Activated CD4-positive, alpha-beta T cell treated with anti-CD3 and anti-CD28 coated beads, Interleukin-2, amount 10 ng/mL, durations not matched to agents 24 days and 14 days (primary cell): ENCODE measurements at places on chromosomes 7 and 10.
A peak's percentile ranks its signal among the peaks of the same experiment; 100 is the strongest.

DNA sequence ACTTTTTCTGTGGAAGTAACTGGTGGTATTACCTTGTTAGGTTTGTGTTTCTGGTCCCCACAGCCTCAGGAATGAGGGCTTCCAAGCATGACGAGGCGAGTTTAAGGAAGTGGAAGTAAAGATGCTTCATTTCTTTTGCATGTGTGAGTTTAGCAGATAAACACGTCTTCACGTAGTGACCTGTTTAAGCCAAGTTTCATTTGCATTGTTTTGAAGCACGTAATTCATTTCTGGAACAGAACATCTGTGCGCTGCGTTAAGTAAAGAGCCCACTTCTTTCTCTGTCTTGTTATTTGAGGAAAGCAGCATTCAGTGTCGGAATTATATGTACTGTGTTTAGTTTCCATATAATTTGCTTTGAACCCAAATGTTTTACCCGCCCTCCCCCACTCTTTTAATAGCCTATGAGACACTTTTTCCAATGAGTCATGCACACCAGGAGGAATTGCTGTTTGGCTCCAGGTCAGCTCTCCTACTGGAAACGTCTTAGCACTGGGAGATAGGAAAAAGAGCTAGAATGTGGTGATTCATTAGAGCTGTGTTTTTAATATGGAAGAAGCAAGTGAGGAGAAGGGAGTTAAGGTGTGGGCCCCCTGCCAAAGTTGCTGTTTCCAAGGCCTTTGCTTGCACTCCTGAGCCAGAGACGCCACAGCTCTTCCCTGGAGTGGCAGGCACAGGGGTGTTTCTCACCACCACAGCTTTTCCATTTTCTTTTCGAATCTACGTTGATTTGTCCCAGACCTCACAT, 36.7 kb downstream of the BTBD16 start:
- no peak for DNase-seq

- DNase-seq = peak; percentile 91
Measured at GRCh38 chr7:130896898-130897514, 163.0 kb upstream of the KLF14 start.

DNA sequence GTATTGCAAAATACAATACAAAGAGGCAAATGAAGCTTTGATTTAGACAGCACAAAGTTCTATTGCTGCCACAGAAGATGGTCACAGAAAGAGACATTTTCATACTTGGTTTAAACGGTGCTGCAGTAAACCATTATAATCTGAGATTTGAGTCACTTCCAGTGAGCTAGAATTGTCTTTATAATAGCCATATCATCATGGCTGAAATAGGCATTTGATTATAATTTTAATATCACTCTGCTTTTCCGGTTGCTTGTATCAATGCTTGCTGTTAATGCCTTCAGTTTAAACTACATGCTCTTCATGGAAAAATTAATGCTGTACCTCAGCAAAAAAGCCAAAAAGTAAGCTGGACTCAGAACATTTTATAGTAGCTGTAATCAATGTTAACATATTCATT, 48.5 kb downstream of the CPEB3 start:
- DNase-seq = no peak

DNA sequence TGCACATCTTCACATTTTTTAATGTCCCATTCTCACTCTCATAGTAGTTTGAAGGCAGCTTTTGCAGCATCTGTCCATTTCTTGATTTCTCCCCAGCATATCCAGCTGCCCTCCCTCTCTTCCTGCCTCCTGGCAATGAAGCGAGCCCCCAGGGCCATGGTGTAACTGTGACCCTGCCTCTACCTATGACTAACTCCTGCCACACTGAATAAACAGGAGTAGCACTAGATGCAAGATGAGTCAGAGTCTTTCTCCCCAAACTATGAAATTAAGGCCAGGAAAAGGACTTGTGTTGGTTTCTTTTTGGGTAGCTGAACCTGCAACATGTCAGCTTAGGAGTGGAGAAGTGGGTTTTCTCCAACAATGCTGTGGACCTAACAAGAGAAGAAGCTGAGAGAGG, 329.0 kb downstream of the RNLS start:
- peak; percentile 52 for DNase-seq

GRCh38 chr10:86064931-86065662, 301.5 kb downstream of the GRID1 start:
- no peak for DNase-seq

- no peak for DNase-seq
Measured at GRCh38 chr10:132765435-132765834, 20.5 kb downstream of the NKX6-2 start.

DNA sequence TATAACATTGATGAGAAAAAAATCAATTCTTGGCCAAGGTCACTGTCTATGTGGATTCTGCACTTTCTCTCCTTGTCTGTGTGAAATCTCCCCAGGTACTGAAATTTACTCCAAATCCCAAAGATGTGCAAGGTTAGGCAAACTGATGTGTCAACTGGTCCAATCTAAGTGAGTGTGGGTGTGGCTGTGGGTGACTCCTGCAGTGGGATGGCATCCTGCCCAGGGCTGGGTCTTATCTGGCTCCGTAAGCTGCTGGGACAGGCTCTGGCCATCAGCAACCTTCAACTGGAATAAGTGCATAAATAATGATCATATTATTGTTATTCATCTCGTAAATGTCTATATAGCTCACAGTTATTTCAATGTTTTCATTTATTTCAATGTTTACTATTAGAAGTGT, 79.3 kb downstream of the JCAD start:
- no peak for DNase-seq

DNA sequence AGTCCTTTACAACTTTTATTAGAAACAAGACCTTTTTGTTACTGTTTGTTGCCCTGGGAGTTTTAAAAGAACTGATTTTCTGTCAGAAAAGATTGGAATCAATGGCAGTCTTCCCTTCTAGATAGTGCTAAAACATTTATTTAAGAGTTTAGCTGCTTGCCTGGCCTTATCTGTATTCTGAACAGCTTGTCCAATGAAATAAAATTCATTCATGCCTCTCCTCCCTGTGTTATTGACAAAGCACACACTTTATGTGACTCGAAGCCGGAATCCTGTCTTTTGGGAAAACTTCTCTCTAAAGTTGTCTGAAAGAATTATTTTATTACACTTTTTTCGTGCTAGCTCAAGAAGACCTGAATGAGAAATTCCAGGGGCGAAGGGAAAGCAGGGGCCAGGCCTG, 992.5 kb downstream of the TYW1 start:
- DNase-seq = no peak

GRCh38 chr10:97020452-97021400, 165.0 kb downstream of the SLIT1 start:
- no peak for DNase-seq

GRCh38 chr7:30452280-30452930, 26.2 kb downstream of the NOD1 start:
- no peak for DNase-seq

GRCh38 chr7:107708956-107709355, 35.0 kb upstream of the CBLL1 start:
- DNase-seq = no peak

DNA sequence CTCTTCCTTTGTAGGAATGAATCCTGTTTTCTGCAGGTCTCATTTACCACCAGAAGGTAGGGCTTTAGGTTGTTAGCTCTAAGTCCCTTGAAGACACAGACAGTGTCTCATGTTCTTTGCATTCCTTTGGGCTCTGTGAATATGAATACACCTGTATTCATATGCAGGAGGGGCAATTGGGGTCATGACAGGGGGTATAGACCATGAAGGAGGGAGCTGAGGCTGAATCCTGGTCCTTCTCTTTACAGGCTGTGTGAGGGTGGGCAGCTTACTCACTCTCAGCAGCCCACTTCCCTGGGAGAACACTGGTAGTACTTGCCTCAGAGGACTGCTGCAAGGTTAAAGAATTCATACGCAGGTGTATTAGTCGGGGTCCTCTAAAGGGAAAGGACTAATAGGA, 267.2 kb upstream of the MGMT start:
- DNase-seq = no peak

DNA sequence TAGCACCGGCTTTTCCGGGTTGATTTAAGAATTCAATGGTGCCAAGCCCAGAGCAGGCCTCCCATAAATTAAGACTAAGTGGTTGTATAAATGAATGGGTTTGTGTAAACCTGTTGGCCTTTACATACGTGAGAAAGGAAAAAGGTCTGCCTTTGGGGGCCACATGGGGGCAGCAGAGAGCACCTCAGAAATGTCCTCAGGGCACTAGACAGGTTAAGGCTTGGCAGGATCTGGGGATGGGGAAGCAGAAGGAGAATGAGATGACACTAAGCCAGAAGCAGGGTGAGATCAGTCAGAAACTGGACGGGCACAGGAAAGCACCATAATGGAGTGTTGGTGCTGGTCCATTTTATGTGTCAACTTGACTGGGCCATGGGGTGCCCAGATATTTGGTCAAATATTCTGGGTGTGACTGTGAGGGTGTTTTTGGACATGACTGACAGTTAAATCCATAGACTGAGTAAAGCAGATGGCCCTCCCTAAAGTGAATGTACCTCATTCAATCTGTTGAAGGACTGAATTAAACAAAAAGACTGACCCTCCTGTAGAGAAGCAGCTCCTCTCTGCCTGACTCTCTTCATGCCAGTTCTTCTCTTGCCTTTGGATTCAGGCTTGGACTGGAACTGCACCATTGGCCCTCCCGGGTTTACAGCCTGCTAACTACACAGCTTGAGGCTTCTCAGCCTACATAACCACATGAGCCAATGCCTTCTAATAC, 58.9 kb downstream of the FRMPD2 start:
- peak; percentile 80 for DNase-seq

GRCh38 chr7:3336042-3336665, 35.1 kb downstream of the SDK1 start:
- no peak for DNase-seq

DNA sequence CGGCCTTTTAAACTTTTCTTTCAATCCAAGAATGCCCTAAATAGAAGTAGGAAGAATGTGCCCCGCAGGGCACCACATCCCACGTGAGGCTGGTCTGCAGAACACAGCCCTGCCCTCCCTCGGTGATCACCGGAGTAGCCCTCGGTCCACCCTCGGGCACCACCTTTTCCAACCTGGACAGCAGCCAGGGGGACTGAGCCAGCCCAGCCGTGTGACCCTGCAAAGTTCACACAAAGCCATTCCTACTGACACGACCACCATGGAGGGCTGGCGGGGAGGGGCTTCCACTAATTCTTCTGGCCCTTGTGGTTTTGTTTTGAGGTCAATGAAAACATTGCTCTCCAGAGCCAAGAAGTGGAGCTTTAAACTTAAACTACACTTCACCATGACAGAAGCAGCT, 132.2 kb downstream of the TCERG1L start:
- DNase-seq = no peak

GRCh38 chr7:7491044-7491443, 44.6 kb downstream of the COL28A1 start:
- DNase-seq = no peak

DNA sequence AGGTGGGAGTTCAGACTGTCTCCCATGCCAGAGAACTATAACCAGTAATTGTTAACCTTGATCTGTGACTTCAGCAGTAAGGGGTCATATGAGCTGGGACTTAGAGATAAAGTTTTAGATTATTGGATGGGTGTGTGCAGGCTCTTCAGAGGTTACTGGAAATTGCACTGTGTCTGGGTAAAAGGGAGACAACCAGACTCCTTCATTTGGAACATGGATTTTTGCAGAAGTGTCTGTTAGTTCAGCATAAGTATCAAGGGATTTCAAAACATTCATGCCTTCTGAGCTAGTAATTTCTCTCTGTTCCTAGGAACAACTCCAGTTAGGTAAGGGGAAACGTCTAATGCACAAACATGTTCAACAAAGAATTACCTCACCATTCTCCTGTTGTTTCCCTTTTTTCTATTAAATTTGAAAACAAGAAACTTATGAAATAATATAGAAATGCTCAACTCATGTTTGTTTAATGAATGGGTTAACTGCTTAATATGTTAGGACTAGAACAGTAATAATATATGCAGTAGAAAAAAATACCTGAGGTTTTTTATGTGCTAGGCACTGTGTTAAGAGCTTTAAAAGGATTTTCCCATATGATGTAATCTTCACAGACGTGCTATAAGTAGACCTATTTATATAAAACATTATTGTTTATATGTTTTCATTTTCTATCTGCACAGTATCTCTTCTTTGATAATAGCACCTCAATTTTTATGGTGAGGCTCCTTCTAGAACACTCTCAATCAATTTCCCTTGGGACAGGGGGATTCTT, 233.0 kb downstream of the CACNA2D1 start:
- no peak for DNase-seq

- no peak for DNase-seq
Measured at GRCh38 chr10:71272056-71272771, 46.8 kb upstream of the SLC29A3 start.

DNA sequence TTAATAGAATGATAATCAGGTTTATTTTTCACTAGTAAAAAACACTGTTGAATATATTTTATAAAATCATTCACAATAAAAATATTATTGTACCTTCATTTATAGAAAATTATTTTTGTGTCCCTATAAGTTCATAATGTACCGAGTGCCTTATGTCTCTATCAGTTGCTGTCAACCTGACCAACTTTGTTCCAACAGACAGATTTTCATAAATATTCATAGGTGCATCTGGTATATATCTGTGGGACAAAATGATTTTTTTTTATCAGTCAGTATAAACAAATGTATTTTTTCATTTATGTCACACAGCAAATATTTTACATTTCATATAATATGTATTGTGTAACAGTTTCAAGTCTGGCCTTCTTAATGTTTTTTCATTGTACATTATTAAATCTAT, 195.9 kb downstream of the HGF start:
- no peak for DNase-seq

DNA sequence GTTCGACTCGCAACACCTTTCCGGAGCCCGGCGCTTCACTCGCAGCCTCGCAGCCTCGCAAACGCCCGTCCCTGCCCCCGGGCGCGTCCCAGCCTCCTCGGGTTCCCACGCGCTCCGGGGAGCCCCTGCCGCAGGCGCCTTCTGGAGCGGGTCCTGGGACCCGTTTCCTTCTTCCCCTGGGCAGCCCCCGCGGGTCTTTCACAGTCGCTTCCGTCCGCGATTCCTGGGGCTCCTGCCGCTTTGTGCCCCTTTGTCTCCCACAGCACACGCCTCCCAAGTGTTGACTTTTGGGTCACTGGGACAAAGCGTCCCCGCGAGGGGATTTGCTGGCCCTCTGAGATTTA, 140.7 kb downstream of the DYNC2I1 start:
- no peak for DNase-seq

GRCh38 chr10:124674768-124675222, 69.4 kb downstream of the FAM53B start:
- DNase-seq = no peak

GRCh38 chr7:33842150-33842549, 63.2 kb upstream of the BMPER start:
- DNase-seq = no peak

- no peak for DNase-seq
Measured at GRCh38 chr10:48251525-48252353, 22.8 kb downstream of the FRMPD2 start.
